ENCODE measurements at places on chromosomes 6 and 20. TPM values are rescaled to one million over a fixed set of nuclear protein-coding genes. Genes with fewer than 3 reads are reported as not detected.

- no peak for DNase-seq
These were observed 10.0 kb downstream of the TXNDC5 start for GRCh38 chr6:7900621-7901020.

- DNase-seq: no peak
These were observed 55.0 kb upstream of the LRFN2 start for GRCh38 chr6:40642190-40642589.

TGM3 gene
- total RNA-seq: not detected

TRIM38 gene
- 0.06 TPM for total RNA-seq

DNA sequence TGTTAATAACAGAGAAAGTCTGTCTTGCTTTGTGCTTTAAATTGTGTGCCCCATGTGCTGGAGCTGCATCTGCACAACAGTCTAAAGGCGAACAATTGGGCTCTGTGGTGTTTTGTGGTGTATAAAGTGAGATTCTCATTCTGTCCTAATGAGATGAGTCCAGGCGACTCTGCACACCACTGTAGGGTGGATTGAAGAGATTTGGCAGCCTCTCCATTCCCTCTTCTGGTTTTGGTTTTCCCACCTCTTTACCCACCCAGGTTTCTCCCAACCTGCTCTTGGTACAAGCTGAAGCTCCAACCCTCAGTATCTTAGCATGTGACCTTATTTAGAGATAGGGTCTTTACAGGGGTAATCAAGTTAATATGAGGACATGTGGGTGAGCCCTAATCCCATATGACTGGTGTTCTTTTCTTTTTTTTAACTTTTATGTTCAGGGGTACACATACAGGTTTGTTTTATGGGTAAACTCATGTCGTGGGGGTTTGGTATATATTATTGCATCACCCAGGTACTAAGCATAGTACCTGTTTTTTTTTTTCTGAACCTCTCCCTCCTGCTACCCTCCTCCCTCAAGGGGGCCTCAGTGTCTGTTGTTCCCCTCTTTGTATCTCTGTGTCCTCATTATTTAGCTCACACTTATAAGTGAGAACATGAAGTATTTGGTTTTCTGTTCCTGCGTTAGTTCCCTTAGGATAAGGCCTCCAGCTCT lies 217.6 kb upstream of the DTNBP1 start:
- no peak for DNase-seq

FAM83D gene
- 38.4 TPM for total RNA-seq

All from G401 (cell line).